Sigmoid colon (tissue), 7 donors: ENCODE measurements at places on chromosomes 11 and 22.
A peak's percentile ranks its signal among the peaks of the same experiment; 100 is the strongest.

DNA sequence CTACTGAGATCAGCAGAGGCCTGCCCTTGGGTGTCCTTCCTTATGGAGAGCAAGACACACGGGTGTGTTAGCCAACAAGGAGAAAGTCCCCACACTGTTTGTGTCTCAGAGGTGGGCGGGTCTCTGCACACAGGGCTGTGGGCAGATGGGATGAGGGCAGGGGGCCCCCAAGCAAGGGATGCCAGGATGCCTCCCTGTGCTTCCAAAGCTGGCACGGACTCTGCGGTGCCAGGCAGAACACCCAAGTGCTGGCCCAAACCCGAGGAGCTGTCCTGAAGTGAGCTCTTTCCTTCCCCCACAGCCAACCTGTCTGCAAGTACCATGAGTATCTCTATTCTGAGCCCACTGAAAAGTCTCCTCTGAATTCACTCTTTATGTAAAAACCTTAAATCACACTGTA lies 273.3 kb downstream of the CTTN start:
- no peak for DNase-seq

DNA sequence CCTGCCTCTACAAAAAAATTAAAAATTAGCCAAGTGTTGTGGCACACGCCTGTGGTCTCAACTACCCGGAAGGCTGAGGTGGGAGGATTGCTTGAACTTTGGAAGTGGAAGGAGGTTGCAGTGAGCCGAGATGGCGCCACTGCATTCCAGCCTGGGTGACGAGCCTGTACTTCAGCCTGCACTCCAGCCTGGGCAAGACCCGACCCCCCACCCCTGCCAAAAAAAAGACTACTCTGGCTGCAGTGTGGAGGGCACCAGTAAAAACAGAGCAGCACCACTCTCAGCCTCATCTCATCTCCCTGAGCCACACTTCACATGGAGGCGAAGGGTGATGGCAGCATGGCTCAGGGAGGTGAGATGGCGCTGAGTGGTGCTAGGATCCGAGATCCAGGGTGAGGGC lies 50.3 kb upstream of the THY1 start:
- no peak for DNase-seq

GRCh38 chr11:76783896-76784813 lies 999 bp downstream of the TSKU start:
- DNase-seq, result peak; percentile 81

DNA sequence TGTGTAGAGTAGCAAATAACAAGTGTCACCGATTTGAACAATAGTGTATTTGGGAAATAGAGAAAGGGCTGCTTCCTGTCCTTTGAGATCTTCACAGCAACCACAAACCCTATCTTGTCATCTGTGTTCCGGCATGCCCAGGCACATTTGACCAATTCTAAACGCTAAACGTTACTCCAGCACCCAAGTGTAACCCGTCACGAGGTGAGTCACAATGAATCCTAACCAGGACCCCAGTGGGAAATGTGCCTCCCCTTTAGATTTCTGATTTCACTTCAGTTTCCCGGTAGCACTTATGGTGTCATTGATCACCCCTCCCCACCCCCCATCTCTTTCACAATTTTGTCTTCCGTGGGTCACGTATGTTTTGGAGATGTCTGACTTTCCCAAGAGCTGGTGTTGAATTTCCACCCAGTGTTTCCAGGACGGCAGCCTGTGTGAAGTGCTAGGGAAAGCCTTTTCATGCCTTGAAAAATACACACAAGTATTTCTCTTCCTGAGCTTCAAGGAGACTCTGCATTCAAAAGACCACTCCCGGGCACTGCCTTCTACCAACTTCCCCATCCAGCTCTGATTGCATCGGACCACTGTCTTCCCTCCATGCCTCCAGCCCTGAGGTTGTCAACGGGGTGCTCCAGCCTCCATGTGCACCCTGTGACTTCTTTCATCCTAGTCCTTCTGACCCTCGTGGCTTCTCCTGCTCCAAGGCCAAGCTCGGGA lies 10.5 kb upstream of the C11orf24 start:
- DNase-seq, result no peak

- no peak for DNase-seq
Measured at GRCh38 chr22:33577862-33578411, 342.3 kb downstream of the LARGE1 start.

DNA sequence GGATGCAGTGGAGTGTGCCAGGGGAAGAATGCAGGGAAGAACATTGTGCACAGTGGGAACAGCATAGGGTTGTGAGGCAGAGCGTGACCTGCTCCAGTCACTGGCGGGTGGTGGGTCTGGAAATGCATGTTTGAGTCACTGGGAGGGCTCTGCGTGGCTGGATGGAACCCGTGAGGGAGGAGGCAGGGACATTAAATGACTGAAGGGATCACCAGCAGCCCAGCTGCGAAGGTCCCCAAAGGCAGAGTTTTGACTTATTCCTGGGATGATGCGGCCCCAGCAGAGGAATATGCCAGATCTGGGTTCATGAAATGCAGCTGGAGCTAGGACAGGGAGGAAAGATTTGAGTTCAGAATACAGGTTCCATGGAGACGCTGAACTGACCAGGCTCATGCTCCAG lies 104.0 kb upstream of the FGF3 start:
- peak; percentile 46 for DNase-seq

DNA sequence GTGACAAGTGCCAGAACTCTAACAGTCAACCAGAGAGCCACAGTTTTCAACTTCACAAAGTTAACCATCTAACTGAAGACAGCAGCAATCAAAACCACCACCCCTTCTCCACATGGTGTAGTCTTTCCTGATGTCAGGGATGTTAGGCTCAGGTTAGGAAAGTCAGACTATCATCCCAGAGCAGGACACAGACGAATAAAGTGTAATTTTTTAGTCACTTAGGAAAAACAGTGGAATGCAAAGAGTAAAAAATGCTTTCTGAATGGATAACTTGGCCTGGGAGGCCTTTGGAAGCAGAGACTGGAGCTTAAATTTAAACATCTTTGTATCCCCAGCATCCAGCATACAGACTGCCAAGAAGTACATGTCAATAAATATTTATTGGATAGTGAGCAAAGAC lies 15.4 kb downstream of the OR51B4 start:
- DNase-seq, result no peak

DNA sequence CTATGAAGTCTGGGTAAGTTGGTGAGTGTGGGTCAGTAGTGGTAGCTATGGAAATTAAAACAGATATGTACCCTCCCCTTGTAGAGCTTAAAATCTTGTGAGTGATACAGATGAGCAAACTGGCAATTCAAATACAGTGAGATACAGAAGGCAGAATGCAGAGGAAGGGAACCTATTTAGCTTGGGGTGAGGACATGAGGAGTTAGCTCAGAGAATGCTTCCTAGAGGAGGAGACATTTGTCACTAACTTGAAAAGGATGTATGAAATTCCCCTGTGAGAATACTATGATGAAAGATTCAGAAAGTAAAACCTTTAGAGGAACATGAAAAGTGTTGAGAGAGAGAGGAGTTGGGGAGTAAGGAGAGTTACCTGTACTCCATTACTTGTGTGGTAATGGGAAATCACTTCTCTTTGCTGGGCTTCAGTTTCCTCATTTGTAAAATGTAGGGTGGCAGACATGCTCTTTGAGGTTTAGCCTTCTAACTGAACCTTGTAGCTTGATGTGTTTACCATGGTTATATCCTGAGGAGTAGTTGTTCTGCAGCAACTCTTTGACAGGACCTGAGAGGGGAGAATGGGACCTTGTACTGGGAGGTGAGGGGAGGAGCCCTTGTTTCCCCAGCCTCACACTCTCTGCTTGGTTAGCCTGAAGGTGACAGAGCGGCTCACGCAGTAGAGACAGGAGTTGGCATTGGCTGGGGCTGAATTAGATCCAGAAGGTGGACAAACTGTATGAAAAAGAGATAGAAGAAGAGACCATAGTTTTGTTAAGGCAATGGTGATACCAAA lies 17.9 kb downstream of the SWAP70 start:
- DNase-seq, result no peak

DNA sequence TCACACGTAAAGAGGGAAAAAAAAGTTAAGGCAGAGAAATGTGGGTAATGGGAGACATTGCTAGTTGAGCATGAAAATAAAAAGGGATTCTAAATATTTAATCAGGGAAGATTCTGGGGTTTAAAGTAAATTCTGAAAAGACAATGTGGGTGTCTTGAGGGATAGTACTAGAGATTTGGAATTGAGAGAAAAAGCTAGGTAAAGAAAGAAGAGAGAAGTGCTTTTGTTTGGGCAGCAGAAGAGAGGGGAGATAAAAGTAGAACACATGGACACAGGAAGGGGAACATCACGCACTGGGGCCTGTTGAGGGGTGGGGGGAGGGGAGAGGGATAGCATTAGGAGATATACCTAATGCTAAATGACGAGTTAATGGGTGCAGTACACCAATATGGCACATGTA lies 3.5 kb upstream of the YPEL4 start:
- DNase-seq, result no peak

DNA sequence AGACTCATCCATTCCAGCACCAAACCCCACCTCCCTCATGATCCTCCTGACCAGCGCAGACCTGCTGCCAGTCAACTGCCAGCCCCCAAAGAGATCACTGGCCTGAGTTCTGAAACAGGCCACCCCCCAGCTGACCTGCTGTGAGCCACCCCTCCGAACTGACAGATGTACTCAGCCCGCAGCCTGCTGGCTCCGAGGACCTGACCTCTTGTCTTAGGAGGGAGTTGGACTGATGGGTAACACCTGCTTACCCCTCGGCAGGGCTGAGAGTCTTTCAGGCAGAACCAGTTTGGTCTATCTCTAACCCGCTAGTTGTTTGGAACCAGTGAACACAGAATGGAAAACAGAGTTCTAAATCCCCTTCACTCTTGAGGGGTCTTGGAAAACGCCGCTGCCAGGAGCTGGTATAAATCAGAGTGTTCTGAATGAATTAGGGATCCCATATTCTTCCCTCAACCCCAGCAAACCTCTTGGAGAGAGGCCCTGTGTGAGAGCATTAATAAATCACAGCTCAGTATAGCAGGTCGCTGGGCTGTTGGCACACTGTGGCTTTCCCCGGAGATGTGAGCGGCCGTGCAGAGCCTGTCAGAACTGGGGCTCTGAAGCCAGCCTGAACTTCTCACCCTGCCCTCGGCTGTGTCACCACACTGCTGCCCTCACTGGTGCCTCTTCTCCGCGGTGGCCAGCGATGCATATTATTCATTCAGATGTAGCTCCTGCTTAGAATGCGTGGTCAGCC lies 165.1 kb upstream of the NCAM1 start:
- DNase-seq, result peak; percentile 73

- DNase-seq, result peak; percentile 80
Measured at GRCh38 chr22:37282385-37282677, at the start of gene CYTH4. Gene CYTH4 (plus strand): TSS chr22:37282508. CDS start chr22:37282570, 62 bp downstream.

GRCh38 chr11:27697679-27698275 lies 2.5 kb downstream of the BDNF start:
- DNase-seq, result no peak

- DNase-seq, result no peak
Measured at GRCh38 chr11:61004180-61004611, 32.7 kb downstream of the CD6 start.

DNA sequence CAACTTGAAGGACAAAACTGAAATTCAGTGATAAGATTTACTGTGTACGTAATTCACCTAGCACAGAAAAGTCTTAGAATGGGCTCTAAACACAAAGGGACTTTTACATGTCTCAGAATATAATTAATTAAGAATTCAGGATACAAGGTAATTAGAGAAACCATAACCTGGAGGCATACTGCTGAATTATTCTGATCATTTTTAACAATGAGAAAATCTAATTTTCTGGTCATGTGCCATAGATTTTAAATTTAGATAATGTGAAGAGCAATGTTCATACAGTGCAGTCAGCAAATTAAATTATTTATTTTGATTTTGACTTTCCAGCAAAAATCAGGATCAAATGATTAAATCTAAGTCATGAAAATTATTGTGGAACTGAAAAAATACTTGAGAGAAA lies 67.0 kb upstream of the MTNR1B start:
- no peak for DNase-seq

DNA sequence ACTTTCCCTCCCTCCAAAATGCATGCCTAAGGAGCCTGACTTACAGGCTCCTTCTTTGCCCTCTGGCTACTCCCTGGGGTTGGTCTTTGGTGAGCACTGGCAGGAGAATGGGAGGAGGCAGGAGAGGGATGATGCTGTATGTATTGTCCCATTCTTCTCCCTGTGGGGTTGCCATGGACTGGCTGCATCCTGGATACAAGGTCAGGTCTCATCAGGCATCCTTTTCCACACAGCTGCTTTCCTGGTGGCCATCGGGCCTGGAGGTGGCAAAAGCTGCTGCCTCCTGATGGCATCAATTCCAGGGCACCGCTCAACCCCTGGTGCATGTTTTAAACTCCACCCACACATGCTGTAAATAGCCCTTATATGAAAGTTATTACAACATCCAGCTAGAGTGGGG lies 257.2 kb downstream of the ETS1 start:
- no peak for DNase-seq

- no peak for DNase-seq
Measured at GRCh38 chr11:17927681-17928343, 85.0 kb downstream of the SERGEF start.

DNA sequence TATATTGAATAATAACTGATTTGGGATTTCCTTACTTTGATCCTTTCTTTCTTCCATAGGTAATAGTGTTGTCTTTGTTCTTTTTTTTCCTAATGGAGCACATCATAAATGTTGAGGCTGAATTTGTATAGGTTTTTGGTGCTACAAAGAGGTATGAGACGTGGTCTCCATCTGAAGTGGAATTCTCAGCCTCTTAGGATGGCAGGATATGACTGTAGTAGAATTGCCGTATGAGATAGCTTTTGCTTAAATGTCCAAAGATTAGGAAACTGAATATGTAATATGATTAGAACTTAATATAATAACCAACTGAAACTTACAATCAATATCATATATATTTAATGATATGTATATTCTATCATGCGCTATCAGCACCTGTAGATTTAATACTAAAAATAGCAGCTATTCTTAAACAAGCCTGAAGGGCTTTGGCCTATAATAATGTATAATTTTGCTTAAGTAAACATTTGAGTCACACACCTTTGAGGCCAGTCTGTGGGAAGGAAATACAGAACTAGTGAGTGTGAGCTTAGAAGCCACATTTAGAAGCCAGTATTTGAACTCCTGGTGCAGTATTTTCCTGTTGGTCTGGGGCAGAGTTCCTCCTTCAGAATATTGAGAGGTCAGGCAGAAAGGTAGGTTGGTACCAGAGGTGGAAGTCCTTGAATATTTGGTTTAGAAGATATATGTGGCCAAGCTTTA lies 62.6 kb downstream of the SWAP70 start:
- no peak for DNase-seq

DNA sequence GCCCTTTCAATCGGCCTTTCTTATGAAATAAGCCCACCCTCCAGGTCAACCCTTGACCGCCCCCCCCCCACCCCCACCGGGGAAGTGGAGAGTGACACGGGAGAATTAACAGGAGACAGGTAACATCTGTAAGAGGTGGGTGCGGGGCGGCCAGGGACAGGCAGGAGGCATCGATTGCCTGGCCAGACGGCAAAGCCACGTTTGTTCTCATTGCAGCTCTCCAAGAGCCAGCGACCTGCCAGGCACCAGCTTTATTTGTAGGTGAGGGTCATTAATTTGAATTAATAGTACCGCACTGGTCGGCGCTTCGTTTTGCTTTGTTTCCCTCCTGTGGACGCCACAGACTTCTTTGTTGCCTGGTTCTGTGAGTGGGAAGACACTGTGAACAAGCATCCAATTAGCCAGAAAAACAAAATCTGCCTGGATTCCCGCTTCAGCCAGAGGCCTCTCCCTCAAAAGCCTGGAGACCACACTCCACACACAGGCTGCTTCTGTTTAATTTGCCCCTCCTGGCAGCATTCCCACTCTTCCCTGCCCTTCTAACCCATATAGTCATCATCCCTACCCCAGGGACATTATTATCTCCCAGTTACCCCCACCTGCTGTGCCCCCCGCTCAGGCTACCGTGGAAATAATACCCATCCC lies 104.5 kb upstream of the OPCML start:
- no peak for DNase-seq
